ENCODE measurements at places on chromosomes 4 and X. TPM values are rescaled to one million over a fixed set of nuclear protein-coding genes. Genes with fewer than 3 reads are reported as not detected.

GRCh38 chrX:49242545-49243066 is 7.3 kb downstream of the CCDC22 start:
- DNase-seq = no peak

- DNase-seq = no peak
These were observed 8.2 kb upstream of the HSD17B11 start for GRCh38 chr4:87399148-87399547.

GRCh38 chr4:58543465-58543864 is 1433.3 kb upstream of the IGFBP7 start:
- DNase-seq = no peak

- no peak for DNase-seq
These were observed 600.3 kb downstream of the SPRY1 start for GRCh38 chr4:123996718-123997510.

GRCh38 chrX:96776966-96777365 is 92.3 kb downstream of the DIAPH2 start:
- no peak for DNase-seq

Gene ODAPH
- total RNA-seq = not detected

Gene TEC
- total RNA-seq = 3.8 TPM

DNA sequence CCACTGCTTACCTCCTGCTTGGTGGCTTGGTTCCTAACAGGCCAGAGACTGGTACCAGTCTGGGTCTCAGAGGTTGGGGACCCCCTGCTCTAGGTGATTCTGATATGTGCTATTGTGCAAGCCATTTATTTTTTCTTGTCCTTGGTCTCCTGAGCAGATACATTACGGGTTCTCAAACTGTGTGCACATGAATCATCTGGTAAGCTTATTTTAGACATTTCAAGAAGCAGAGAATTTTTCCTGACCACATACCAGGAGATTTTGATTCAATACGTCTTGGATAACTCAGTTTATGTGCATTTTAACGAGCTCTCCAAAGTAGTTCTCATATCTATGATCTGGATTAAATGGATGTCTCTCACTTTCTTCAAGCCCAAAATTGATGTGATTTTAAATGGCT is 77.2 kb downstream of the FHIP1A start:
- DNase-seq = no peak

GRCh38 chr4:100417565-100417964 is 100.3 kb downstream of the EMCN start:
- no peak for DNase-seq

- DNase-seq = no peak
These were observed 98.5 kb upstream of the SRD5A3 start for GRCh38 chr4:55247521-55247920.
